ENCODE measurements at places on chromosomes 6 and 20.

GRCh38 chr6:40437631-40438030 lies 149.5 kb downstream of the LRFN2 start:
- no peak for DNase-seq

- DNase-seq = no peak
These were observed 85.2 kb downstream of the PRSS35 start for GRCh38 chr6:83597511-83597910.

DNA sequence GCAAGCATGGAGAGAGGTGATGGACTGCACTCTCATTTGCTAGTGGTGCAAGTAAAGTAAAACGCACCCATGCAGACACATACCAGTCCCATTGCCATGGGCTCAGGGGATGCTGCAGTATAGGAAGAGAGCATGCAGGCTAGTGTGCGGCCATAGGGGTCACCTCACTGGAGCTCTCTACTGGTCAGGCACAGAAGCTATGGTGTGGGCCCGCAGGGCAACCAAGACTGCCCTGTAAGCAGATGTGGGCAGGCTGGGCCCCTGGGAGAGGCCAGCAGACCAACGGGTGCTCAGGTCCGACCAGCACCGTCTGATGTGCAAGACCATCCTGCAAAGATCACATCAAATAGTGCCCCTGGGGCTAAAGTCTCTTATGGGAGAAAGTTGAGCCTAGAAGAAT lies 290.7 kb downstream of the HTR1B start:
- DNase-seq = no peak

DNA sequence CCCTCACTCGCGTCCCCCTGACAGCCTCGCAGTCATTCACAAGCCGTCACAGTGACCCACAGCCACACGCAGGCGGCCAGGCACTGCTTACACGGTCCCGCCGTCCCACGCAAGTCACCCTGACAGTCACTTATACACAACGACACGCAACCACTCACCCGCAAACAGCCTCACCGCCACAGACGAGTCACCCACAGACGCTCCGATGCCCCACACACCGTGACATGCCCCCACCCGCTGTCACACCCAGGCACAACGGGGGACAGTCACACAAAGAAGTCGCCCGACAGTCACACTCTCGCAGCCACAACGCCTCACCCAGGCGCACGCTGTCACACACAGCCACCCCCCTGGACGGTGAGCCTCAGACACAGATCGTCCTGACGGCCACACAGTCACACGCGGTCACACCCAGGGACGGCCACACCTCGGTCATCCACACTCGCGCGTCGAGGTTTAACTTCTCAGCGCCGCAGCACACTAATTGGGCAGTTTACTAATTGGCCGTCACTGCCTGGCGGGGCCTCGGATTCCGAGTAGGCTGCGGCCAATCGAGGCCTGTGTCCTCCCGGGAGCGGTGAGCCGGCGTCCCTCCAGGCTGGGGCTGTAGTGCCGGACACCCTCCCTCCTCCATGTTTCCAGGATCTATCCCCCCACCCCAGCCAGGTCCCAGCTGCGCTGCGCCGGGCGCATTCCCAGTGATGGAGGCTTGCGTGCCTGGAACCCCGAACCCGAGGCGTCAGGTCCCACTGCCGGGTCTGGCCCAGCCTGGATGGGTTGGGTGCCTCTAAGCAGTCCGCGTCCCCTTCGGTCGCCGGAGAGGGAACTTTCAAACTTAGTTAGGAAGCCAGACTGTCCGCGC lies 790 bp downstream of the TOX2 start:
- peak; percentile 25 for DNase-seq

DNA sequence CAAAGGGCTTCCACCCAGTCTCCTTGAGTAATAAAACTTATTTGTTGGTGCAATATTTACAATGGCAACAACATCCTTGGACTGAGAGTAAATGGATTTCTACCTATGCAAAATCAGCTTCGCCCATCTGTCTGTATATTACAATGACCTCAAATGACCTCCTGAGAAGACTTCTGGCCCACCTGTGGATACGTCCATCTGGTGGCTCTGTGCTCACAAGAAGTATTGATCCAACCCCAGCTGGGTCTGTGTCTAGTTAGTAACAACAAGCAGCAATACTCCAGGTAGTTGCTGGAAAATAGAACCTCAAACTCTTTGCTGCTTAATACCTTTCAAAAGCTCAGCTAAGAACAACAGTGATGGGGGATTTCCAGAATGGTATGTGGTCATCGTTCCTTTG lies 34.7 kb upstream of the GSTA4 start:
- DNase-seq = no peak

- no peak for DNase-seq
These were observed 67.7 kb downstream of the PYGB start for GRCh38 chr20:25315418-25316210.
